ENCODE measurements at places on chromosomes 1 and 21.

DNA sequence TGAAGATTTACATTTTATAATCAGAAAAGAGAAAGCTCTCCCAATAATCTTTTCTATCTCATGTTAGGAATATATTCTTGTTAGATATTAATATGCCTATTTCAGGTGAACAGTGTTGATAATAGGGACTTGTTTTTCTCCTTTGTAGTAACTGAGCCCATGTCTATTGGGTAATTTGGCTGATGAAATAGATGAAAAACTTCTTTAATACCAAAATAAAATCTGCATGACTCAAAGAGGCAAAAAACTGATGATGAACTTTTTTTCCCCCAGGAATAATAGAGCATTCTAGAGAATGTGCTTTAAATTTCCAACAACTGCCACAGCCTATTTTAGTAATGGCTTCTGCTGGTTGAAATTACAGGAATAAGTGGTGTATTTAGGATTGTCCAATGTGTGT, 178.9 kb upstream of the GREM2 start:
- no peak for DNase-seq

- no peak for DNase-seq
These were observed 48.9 kb downstream of the SPATA46 start for GRCh38 chr1:162327788-162328165.

- DNase-seq = no peak
These were observed 6.1 kb downstream of the HTR6 start for GRCh38 chr1:19670787-19671186.

DNA sequence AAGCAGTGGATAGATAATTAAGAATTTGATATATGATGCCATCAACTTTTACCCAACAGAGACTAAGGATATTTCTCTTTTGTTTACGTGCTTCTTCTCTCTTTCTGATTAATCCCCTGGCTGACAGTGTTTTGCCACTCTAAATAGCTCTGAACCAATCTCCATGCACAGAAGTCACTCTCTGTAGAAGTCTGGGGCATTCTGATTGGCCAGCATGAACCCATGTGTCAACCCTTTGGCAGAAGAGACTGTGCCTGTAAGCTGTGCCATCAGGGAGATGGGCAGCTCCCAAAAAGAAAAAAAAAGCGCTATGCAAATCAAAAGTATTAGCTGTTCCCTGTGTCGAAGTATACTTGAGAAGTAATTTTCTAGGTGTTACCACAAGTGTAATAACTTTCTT, 34.1 kb upstream of the NRIP1 start:
- no peak for DNase-seq

DNA sequence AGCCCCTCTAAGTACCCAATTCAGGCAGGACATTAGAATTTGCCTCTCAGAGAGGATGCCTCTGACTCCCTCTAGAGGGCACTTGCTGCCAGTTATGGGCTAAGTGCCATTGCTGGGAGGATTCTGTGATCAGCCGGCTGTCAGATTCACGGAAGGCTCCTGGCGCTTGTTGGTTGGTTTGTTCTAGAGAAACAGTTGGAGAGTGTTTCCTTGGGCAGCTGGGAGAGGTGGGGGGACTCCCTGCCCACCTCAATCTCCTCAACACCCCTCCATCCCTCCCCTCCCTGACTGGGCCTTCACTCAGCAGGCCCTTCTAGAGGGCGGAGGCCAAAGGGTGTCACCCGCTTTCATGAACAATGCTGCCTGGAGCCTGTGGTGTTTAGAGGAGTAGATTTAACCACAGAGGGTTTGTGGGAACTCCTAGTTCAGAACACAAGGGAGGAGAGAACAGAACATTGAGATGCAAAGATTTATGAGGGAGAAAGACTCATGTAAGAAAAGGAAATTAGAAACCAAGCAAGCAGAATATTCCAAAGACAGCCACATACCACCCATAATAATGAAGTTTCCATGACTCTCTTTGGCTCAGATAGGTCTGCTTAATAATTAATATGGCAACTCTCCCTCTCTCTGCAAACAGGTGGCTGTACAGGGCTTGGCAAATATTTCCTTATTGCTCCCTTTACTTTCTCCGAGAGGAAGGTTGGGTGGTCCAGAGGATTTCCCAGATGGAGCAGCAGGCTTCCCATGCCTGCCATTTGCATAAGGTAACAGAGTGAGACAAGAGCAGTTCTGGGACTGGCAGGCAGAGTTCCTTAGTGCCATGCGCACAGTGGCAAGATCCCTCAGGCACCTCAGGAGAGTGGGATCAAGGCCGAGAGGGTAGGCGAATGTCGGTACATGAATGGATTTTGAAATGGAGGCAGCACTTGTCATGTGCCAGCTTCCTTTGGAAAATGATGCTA, 30.0 kb upstream of the ACP6 start:
- peak; percentile 37 for DNase-seq

GRCh38 chr1:183281039-183281438, 95.0 kb downstream of the LAMC2 start:
- DNase-seq = no peak
